ENCODE measurements at places on chromosomes 3 and 15.

- no peak for DNase-seq
Measured at GRCh38 chr3:62922326-62922725, 47.1 kb upstream of the CADPS start.

DNA sequence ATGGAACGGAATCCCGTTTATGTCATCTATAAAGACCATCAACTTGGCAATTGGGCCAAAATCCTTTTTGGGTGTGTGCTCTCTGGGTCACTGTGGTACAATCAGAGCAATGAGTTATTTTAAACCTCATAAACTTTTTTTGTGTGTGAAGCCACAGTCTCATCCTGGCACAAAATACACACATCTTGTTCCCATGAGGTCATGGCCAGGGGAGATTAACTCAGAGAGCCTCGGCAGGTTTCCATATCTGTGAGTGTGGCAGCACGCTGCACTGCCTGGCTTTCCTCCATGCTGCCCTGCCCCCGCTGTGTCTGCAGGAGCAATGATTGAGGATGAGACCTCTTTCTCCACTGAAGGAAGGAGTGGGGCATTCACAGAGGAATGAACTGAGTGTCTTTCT lies 54.0 kb upstream of the DLG1 start:
- DNase-seq: no peak

DNA sequence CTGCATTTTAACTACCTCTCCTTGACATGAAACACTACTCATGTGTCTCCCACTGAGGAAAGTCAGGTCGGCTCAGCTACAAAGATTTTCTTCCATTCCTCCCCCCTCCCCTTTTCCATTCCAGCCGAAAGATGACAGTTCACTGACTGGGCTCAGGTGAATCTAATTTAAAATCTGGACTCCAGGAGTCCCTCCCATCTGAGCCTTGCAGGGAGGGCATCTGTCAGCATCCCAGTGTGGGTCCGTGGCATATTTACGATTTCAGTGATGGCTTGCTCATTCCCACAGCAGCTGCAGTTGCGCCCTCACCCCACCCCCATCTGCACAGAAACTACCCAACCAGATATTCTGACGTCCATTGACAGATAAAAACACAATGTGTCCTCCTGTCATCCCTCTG lies 153.7 kb upstream of the ARRDC4 start:
- no peak for DNase-seq

- peak; percentile 91 for DNase-seq
Measured at GRCh38 chr3:61251174-61251972, at the start of gene FHIT. FHIT (minus strand) TSS chr3:61251452.

DNA sequence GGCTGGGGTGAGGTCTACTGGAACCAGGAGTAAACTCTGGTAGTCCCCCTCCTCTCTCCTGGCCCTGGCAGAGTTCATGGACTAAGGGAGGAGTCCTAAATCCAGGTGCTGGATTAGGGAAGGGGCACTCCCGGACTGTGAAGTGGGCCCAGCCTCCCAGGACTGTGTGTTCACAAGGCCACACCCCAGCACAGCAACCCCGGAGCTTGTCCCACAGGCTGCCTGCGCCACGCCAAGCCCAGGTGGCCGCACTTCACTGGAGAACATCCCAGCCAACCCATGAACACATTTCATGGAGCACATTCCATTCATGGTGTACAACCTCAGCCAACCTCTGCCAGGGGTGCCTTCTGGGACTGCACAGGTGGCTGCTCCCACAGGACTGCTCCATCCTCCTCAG lies 8.2 kb downstream of the ARPIN start:
- DNase-seq: no peak

GRCh38 chr3:13201851-13202250 lies 128.6 kb upstream of the IQSEC1 start:
- no peak for DNase-seq

GRCh38 chr3:175192536-175192935 lies 333.4 kb downstream of the NAALADL2 start:
- no peak for DNase-seq

GRCh38 chr3:31117854-31118253 lies 223.4 kb upstream of the GADL1 start:
- no peak for DNase-seq

DNA sequence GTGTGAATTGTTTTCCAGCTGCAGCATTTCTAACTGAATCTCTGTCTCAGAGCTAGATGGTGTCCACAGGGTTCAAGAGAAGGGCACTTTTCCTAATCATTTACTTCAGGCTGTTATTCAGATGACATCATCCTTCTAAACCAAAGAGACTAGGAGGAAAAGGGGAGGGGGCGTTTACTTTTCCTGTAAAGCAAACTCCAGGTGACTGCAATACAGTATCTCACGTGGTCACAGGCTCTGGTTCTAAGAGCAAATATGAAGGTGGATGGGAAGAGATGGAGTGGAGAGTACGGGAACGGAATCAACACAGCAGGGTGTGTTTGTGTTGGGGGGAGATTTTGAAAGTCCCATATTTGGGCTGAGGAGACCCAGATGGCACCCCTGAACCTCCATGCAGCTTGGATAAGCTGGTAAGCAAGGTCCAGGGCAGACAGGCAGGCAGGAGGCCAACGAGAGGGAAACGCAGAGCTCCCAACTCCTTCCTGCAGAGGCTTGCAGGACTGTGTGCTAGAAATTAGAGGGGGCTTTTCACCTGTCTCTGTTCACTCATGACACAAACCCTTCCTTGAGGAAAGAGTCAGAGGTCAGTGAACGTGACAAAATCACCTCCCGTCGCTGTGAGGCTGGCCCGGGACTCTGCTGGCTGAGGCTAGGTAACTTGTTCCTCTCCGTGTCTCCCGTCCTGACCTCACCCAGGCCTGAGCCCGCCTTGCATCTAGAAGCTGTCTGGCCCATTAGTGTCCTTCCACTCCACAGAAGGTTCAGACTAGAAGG lies 151.2 kb downstream of the OPA1 start:
- DNase-seq: no peak

All from GM06990 (cell line).